ENCODE measurements at places on chromosomes 3 and 15.

- no peak for DNase-seq
These were observed 571 bp upstream of the RARRES1 start for GRCh38 chr3:158732856-158733200.

GRCh38 chr3:64921281-64922065, 233.7 kb upstream of the ADAMTS9 start:
- no peak for DNase-seq

- no peak for DNase-seq
These were observed 28.7 kb upstream of the GATA2 start for GRCh38 chr3:128521715-128522114.

DNA sequence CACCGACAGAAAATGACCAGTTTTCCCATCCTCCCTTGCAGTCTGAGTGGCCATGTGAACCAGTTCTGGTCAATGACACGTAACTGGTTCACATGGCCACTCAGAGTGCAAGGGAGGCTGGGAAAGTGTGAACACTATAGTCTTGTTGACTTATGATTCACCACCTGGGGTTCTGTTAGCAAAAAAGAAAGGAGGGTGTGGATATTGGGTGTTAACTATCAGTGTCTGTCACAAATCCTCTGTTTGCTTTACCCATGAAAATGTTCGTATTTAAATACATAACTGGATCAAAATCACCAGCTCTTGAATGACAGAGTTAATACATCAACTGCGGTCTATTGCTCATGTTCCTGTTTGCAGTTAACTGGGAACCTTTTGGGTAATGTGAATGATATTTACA, 92.3 kb downstream of the ADAMTSL3 start:
- DNase-seq: no peak

DNA sequence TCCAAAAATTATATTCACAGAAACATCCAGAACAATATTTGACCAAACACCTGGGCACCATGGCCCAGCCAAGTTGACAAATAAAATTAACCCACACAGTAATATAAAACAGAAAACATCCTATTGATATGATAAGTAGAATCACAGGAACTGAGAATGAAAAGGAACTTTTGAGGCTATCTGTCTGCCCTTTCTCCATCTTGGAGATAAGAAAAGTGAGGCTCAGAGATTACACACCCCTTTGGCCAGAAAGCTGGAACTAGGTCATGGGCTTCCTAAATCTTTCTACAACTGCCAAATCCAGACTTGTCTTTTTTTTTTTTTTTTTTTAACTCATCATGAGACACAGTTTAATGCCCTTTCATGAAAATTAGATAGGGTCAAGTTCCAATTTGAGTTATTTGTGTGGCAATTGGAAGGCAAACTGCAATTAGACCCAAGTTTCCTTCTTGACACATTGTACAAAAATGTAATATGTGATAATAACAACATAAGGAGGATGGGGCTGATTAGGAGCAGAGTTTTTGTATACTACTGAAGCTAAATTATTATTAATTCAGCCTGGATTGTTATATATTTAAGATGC, 137.2 kb downstream of the RPL22L1 start:
- DNase-seq: no peak

DNA sequence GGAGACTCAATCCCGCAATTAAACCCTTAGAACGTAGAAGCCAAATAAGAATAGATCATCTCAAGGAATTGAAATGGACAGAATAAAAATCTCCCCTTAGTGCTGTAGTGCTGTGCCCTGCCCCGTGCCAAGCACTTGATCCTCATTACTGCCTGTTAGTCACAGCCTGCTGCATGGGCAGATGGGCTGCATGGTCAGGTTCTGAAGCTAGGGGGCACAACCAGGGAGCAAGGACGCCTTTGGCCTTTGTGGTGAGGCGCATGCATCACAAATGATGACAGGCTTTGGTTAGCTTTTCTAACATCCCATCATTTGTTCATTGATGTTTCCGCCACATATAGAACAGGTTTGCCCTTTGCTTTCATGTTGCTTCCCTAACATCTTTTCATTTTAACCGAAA, 336.3 kb upstream of the ADAMTS9 start:
- DNase-seq: no peak

DNA sequence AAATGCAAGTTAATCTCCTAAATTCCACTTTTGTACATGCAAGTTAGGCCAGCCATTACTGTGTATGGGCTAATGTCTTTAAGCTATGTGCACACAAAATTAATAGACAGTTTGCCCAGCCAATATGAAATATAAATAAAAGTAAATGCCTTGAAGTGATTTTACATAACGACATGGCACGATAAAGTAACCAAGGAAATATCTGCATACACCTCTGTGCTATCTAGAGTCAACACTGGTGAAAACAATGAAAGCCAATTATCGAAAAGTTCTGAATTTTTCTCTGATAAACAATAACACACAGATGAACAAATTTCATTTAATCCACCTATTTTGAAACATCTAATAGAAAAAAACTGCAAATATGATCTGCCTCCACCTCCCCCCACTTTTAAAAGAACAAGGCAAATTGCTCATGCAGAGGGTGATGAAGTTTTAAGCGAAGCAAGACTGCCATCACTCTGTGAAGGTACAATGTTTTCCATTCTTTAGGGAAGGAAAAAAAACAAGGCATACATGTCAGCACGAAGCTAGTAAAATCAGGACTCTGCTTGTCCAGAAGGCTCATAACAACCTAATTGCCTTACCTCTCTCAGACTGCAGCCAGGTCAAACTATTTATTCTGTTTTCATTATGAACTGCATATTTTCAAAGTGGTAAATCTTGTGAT, 317.7 kb downstream of the MECOM start:
- DNase-seq: no peak

- DNase-seq: no peak
These were observed 26.7 kb downstream of the KCNMB2 start for GRCh38 chr3:178562947-178563232.

- peak; percentile 95 for DNase-seq
These were observed 90.2 kb upstream of the KLF13 start for GRCh38 chr15:31236184-31237042.

- DNase-seq: no peak
These were observed 12.3 kb upstream of the SEMA7A start for GRCh38 chr15:74445816-74446763.

- no peak for DNase-seq
These were observed 10.3 kb upstream of the ABHD10 start for GRCh38 chr3:111968319-111969054.

DNA sequence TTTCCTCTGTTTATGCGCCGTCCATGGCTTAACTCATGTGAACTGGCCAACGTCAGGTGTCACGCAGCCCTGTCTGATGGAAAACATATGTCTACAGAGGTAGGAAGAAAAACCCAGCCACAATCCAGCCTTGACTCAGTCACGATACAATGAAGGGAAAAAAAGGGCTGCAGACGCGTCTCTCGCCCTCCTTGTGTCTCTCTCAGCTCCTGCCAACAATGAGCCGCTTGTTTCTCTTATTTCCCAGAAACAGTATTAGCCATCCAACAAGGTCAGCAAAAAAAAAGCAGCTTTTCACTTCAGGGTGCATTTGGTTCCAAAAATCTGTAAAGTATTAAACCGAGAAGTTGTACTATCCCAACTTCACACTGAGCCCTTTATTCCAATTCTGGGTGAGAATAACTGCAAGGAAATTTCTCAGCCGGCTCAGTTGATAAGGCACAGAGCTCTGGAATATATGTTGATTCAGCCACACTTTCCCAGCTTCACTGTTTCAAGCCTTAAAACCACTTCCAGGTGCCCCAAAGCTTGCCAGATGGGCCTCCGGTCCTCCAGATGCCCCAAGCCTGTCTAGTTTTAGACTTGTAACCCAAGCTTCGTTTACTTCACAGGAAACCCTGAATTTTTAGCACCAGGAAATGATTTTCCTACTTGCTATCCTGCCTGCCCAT, 79.4 kb downstream of the TM4SF4 start:
- no peak for DNase-seq

DNA sequence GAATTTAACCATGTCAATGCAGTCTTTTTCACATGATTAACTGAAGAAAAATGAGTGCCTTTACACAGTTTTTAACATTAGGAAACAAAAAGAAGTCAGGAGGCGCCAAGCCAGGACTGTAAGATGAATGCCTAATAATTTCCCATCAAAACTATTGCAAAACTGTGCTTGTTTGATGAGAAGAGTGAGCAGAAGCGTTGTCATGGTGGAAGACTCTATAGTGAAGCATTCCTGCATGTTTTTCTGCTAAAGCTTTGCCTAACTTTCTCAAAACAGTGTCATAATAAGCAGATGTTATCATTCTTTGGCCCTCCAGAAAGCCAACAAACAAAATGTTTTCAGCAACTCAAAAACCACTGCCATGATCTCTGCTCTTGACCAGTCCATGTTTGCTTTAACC, 156.8 kb upstream of the CDIN1 start:
- DNase-seq: no peak

DNA sequence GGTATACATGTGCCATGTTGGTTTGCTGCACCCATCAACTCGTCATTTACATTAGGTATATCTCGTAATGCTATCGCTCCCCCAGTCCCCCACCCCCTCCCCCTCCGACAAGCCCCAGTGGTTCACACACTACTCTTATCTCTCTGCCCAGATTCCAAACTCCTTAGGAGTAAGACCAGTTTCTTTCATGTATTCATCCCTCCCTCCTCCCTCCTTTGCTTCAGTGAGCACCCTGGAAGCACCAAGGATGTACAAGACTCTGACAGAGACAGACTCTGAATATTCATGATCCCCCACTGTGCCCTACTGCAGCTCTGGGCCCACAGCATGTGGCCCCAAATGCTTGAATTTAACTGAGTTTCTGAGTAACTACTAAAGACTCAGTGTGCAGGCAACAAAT, 113.8 kb upstream of the RAD18 start:
- no peak for DNase-seq

- no peak for DNase-seq
These were observed 89.0 kb upstream of the FNDC3B start for GRCh38 chr3:171950373-171950772.

- DNase-seq: no peak
These were observed 75.2 kb upstream of the SEC13 start for GRCh38 chr3:10396083-10396482.

DNA sequence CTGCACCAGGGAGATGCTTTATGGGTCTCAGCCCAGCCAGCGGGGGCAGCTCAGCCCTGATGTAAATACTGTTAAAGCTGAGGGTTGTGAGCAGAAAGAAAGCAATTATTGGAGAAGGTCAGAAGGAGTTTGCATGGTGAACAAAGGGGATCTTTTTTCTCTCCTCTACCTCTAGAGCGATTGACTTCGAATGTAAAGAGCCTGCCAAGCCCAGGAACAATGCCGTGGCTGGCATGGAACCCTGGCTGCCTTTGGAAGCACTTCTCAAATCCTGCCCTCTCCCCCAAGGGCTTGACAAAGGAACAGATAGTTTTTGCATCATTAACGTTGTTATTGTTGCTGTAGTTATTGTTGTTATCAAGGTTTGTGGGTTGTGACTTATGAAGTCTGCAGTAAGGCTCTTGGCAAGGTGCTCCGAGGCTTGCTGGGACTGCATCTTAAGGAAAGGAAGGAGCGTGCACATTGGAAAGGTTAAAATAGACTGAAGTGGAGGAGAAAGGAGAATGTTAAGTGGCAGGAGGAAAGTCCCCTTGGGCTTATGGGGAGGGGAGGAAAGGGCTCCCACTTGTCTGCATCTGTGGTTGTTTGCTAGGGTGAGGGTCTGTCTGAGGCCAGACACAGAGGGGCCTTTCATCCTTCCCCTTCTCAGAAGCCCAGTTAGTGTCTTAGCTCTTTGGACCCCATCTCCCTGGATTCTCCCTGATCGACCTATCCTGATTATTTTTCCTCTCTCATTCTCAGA, 16.7 kb downstream of the PDIA5 start:
- no peak for DNase-seq

DNA sequence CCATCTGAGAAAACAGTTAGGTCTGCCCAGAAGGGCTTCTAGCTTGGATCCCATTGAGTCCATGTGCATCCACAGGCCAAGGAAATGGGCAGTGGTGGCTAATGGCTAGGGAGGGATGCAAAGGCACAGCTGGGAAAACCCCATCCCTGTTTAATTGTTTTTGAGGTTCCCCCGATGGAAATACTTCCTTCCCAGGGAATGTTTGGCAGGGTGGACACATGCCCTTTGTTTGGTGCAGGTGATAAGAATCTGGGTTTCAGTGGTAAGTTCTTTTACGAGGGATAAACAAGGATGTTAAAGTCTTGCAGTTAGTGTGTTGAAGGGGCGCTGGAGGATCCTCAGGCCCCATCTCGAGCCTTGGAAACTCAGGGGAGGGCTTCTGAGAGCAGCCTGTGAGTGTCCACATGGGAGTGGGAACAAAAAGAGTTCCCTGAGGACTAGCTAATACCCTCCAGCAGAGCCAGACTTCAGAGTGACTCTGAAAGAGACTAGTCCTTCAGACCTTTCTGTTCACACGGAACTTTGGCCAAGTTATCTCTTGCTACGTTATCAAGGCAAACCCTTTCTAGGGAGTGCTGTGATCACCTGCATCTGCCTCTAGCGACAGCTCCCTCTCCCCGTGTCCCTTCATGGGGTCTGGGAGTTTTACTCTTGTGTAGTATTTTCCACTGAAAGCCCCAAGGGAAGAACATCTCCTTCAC, 17.4 kb downstream of the PTPRG start:
- no peak for DNase-seq

- DNase-seq: peak; percentile 47
These were observed 792 bp downstream of the GABPB1 start for GRCh38 chr15:50353975-50354837.

GRCh38 chr15:66789029-66790025, 87.3 kb downstream of the SMAD6 start:
- DNase-seq: peak; percentile 51

DNA sequence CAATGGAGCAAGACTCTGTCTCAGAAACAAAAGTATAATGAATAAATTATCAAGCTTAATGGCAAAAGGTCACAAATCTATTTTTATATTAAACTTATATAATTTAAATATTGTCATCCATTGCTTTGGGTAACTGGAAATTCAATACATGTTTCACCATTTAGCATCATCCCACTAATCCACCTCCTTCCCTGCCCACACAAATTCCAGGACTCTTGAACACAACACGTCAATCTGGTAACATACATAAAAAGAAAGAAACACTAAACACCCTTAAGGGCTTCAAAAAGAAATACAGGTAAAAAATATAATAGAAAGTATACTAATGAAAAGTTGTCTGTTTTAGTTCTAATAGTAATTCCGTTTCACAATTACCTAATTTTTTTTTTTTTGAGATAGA, 149.4 kb downstream of the STAG1 start:
- DNase-seq: no peak

GRCh38 chr3:36011791-36012190, 368.5 kb upstream of the STAC start:
- DNase-seq: no peak

GRCh38 chr15:32904448-32904847, 186.6 kb downstream of the GREM1 start:
- no peak for DNase-seq

DNA sequence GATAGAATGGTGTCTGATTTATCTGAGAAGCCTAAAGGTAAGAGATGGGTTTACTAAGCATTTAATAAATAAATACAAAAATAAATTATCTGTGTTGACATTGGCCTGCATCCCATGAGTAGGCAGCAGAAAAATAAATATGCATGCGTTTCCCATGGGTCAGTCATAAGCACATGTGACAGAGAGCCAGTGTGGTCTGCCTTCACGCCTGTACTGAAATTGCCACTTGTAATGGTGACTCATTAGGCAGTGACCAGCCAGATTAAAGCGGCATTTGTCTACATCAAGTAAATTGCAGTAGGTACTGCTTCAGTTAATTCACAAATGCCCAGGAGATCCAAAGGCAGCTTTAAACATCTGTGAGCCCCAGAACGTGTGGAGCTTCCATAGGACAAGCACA, 399.6 kb downstream of the NAALADL2 start:
- no peak for DNase-seq

GRCh38 chr3:156668073-156668763, 6.2 kb upstream of the TIPARP start:
- DNase-seq: no peak

- DNase-seq: no peak
These were observed 141.1 kb downstream of the NR1D2 start for GRCh38 chr3:24086206-24086605.
